HL-60 (cell line): ENCODE measurements at places on chromosomes 13 and 19.

DNA sequence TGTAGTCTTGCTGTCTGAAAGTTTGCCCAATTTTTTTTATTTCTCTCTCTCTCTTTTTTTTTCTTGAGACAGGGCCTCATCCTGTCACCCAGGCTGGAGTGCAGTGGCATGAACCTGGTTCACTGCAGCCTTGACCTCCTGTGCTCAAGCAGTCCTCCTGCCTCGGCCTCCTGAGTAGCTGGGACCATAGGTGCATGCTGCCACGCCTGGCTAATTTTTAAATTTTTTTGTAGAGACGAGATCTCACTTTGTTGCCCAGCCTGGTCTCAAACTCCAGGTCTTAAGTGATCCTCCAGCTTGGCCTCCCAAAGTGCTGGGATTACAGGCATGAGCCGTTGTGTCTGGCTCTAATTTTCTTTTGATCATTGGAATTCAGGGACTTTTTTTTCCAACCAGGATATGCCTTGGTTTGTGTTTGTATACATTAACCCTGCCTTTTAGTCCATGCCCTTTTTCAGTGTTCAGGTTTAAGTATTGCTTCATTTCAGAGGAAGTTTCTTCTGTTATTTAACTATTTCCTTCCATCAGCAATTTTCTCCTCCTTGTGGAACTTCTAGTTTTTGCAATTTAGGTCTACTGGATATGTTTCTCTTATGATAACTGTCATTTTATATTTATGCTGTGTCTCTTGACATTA is 201.4 kb downstream of the PCCA start:
- DNase-seq: no peak

DNA sequence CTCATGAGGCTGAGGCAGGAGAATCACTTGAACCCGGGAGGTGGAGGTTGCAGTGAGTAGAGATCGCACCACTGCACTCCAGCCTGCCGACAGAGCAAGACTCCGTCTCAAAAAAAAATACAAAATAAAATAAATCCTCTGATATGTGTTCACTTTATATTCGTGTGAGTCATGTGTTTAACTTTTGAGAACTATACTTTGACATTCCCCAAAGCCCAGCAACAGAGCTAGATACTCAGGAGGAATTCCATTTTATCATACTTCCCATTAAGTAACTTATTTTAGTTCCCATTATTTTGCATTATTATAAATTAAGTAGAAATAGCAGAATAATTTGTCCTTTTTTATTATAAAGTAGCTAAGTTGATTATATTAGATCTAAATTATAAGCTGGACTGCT is 3.3 kb upstream of the CHAMP1 start:
- DNase-seq: no peak

DNA sequence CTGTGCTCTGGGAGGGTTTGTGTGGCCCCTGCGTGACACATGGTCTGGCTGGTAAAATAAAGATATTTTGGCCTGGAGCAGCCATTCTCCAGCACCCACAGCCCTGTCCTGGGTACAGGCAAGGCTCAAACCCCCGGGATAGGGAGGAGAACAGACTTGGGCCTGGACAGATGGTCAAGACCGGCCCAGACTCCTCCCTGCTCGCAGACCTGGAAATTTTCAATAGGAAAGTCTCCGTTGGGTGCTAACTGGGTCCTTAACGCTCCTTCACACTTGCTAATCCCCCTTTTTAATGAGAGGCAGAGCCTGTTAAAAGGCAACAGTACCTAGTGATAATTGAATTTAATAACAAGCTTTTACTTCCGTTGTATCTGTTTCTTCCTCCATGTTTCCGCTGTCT is 2.5 kb downstream of the PALM start:
- no peak for DNase-seq

DNA sequence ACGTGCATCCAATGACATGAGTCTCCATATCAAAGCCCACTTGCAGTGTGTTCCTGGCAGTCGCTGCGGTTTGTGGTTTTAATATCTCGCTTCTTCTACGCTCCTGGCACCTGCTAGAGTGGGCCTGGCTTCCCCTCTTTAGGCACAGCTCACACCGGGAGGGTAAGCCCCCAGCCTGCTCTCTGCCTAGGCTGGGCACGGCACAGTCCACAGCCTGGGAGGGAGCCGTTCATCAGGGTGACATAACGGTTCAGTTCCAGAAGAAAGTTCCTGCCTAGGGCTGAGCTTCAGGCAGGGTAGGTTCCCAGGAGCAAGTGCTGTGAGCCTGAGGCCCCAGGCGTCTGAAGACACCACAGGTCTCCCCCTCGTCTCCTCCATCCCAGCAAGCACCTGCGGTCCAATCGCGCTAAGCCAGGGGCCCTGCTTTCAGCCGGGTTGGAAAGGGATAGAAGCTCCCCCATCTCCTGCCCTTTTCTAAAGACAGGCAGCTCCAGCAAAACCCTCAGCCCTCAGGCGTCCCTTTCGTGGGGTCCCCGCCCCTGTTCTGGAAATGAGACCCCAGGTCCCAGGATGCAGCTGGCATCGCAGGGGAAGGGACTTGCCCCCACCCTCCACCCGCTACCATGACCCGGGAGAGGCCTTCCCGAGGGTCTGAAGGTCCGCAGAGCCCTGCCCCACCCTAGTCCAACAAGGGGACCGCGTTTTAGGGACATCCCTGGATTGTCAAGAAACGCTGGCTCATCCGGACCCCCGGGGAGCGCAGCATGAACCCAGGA is 121.6 kb upstream of the ZNF507 start:
- DNase-seq: no peak

GRCh38 chr13:67148161-67148571 is 82.0 kb downstream of the PCDH9 start:
- no peak for DNase-seq

DNA sequence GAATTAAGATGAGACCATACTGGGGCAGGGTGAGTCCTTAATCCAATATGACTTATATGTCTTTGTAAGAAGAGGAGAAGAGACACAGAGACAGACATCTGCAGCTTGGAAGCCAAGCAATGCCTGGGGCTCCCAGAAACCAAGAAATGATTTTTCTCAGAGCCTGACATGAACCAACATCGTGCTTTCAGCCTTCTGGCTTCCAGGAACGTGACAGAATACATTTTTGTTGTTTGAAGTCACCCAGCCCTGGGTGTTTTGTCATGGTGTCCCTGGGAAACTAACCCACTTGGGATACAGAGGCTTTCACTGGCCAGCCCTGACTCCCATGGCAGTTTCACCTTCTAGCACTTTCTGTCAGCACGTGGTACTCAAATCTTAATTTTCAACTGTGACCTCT is 95.3 kb upstream of the SLC10A2 start:
- DNase-seq: no peak

DNA sequence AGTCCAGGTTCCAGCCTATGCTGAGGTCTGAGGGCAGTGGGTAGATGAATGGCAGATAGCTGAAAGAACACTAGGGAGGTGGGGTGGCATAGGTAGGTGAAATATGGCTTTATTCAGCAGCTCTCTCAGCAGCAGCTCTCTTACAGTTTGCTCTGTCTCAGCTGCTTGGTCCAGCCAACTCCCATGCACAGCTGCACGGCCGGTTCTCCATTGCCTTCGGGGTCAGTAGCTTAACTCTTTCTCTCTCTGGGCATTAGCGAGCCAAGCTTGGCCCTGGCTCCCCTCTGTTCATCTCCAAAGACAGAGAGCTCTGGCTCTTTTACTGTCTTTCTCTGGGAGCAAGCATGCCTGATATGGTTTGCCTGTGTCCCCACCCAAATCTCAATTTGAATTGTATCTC is 151.9 kb downstream of the MYO16 start:
- DNase-seq: no peak

DNA sequence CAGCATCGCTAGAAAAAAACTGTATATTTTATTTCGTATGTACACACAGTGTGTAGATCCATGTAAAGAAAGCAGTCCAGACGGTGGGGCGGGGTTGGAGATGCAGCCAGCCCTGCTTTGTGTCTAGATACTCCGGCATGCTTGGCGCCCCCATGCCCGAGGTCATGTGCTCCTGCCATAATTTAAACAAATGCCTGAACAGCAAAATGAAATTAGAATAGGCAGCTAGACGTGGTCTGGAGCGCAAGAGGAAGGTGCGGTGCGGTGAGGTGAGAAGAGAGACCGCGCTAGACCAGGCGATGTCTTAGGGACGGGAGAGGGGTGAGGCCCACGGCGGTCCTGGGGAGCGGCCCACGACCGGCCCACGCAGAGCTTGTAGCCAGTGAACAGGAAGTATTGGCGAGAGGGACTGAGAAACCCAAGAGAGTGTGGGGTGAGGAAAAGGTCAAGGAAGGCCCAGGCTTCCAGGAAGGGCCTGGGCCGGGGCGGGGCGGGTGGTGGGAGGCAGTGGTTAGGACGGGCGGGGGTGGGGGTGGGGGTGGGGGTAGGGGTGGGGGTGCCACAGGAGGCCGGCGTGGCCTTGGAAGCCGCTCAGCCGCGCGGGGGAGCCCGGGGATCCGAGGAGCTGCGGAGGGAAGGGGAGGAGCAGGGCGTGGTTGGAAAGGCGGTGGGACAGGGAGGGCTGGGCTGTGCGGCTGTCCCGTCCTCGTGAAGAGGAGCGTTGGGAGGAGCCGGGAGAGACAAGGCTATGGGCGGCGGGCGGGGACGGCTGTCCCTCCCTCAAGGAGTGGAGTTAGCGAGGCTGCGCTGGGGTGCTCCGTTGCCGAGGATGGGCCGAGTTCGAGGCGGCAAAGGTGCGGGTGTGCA is 254.7 kb upstream of the SGCG start:
- no peak for DNase-seq

GRCh38 chr19:18053576-18054219 is 33.0 kb downstream of the IL12RB1 start:
- no peak for DNase-seq

- DNase-seq: no peak
Measured at GRCh38 chr19:6068711-6069110, 41.6 kb downstream of the RFX2 start.

DNA sequence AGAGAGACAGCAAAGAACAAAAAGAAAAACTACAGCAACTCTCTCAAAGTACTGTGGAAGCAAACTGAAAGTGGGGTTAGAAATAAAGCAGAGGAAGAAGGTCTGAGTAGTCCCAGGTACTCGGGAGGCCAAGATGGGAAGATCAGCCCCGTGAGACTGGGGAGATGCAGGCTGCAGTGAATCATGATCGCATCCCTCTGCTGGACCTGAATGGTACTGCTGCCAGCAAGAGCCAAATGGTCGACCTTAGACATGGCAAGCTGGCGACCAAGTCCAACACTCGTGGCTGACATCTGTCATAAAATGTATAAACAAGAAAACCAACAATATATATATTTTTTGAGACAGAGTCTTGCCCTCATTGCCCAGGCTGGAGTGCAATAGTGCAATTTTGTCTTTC is 33.7 kb upstream of the ZNF724 start:
- no peak for DNase-seq
